Forelimb muscle (tissue), 1 donor: ENCODE measurements at places on chromosomes 4 and X. TPM values are rescaled to one million over a fixed set of nuclear protein-coding genes. Genes with fewer than 3 reads are reported as not detected.

DNA sequence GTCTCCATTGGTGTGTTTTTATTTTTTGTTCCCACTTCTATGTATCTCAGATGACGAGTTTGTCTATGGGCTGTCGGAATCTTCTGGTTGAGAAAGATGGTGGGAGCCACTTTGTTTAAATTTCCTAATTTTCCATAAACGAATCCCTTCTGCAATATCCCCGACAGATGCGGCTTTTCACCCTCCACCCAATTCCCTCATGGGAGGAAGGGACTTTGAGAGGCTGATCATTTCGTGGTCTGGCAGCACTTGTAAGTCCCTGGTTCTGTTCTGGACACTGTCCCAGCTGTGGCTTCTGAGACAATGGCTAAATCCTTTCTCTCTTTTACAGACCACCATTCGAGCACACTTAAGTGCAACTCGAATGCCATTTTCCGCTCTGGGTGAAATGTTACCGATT lies 72.2 kb upstream of the PUDP start:
- DNase-seq, result no peak

DNA sequence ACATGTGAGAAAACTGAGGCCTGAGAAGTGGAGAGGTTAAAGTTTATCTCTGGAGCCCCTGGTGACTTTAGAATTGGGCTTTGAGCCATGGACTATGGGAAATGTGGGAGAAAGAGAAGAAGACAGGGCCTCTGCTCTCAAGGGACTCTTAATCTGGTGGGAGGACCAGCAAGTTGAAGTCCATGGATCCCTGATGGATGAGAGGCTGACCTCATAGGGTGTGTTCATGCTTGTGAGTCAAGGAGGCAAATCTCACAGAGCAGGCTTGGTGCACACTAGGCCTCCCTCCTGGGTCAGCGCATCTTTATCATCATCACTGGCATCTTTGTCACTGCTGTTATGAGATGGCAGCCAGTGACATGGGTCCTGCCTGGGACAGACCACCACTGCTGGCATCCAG lies 211.9 kb downstream of the AFAP1 start:
- no peak for DNase-seq

DNA sequence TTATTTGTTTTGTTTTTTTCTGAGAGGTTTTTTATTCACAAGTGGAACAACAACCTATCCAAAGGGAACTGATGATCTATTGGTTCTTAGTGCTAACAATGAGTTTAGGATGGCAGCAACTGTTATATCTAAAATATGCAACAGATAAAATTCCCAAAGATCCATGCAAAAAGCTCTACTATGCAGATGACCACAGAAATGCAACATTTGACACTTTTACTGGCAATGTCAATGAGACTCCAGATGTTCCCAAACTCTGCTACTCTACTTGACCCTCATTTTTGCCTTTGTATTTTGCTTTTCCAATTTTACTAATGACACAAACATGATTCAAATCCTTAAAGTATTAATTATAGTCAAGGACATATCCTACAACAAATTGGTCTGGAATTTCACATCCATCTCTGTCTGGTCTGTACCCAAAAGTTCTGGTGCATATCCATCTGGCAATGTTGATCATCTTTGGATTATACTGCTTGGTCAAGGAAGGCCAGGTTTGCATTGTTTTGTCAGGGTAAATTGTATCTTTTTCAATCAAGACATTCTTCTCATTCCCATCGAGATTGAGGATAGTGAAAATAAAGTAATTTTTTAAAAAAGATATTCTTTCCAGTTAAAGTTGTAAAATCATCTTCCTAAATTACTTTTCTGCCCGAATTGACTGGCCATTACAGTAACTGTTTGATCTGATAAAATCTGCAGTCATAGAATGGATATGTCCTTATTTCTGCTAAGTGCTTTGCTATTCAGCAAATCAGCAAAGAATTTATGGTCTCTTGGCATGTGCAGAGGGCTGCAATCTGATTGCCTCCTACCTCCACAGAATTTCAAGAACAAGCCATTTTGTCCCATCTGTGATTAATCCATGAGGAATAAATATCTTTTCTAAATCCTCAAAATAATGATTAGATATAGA lies 73.6 kb downstream of the FGFBP1 start:
- no peak for DNase-seq

GRCh38 chr4:127240764-127241105 lies 392.0 kb upstream of the INTU start:
- no peak for DNase-seq

- DNase-seq, result no peak
Measured at GRCh38 chrX:69016293-69016941, 148.8 kb downstream of the PJA1 start.

DNA sequence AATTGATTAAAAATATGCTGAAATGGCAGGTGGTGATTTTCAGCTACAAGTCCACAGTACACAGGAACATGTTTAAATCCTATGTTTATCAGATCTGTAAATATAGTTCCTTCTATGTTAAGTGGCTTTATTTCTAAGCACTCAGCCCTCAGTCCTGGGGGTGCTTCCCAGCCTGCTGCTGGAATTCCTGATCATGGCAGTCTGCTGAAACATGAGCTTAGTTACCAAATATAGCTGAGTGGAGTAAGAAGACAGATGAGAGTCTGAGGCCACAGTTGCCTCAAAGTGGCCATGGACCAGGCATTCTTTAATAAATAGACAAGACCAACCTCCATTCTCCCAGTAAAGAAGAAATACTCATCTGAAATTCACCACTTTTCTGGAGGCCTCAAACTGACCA lies 17.1 kb upstream of the DDX60 start:
- DNase-seq, result no peak

GRCh38 chr4:152072906-152073305 lies 312.1 kb upstream of the GATB start:
- no peak for DNase-seq

Gene ENPP6
- 13.8 TPM for polyA plus RNA-seq

Gene PCGF3
- 62.9 TPM for polyA plus RNA-seq

Gene MID1IP1
- 11.0 TPM for polyA plus RNA-seq
